Activated CD8-positive, alpha-beta memory T cell treated with anti-CD3 and anti-CD28 coated beads for 48 hours (primary cell): ENCODE measurements at places on chromosomes 3 and 15.

DNA sequence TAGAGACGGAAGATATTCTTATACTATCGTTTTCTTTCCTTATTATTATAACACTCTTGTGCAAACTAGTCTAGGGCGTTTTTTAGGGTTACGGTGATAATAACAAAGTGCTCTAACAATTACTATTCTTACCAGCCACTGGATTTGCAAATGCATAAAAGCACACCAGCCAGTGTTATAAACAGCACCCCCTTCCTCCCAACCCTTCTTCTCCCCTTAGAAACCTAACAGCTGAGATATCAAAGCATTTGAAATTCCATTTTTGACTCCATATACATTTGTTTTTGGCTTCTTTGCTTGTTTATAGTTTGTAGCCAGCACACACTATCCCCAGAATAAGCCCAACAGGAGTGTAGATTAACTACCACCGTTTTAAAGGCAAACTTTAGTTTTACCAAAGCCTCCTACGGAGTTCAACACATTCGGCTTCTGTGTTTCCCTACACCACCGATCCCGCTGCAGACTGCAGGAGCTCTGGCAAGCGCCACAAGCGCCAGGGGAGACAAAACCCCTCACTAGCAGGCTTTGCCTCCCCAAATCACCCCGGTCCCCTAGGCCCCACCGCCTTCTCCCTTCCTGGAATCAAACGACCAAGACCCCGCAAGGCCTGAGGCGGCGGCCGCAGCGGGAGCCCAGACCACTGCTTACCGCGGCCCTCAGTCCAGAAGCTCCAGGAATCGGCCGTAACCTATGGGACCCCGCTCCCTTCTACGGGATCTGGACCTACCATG is 461 bp downstream of the COPB2 start:
- DNase-seq: no peak

DNA sequence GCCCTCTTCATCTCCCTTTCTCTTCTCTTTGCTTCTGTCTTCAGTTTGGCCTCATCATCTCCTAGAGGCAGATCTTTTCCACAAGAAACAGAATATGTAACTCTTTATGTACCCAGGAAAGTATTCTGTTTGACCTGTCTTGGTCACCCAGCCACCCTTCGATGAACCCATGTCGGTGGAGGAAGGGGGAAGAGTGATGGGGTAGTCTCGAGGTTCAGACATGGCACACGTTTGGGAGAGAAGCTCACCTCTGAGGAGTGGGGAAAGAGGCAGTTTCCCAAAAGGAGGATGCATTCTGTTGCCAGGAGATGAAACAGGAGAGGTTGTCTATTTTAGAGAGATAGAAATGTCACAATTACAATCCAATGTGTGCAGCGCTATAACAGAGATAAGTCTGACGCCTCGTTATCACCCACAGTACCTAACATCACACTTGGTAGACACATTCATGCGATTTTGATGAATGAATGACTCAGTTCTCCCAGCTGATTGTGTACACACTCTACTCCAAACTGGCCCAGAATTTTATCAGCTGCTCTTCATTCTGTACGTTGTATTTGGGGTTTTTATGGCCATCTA is 722 bp upstream of the CCDC50 start:
- no peak for DNase-seq

DNA sequence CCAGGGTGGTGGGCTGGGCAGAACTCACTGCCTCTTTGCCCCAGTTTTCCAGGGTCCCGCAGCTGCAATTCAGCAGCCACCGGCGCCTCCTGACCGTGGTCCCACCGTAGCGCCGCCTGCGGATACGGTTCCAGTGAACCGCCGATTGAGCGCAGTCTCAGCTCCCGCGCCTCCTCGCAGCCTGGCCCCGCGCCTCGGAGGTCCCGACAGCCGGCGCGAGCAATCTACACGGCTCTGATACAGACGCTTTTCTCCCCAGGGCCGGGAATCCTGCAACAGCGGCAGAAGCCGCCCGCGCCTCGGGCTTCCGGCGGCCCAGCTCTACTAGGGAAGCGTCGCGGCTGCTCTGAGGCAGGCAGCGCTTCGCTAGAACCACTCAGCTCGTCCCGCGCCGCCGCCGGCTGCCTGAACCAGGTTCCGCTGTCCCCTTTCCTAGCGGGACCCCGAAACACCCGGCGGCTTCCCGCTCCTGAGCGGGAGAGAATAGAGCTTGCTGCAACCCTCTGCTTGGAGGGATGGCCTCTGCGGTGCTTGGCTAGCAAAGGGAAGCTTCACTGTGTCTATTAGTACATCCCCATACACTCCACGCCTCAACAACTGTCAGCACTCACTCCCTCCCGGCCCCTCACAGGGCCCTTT is 3.1 kb downstream of the FOXL2NB start:
- DNase-seq: no peak

DNA sequence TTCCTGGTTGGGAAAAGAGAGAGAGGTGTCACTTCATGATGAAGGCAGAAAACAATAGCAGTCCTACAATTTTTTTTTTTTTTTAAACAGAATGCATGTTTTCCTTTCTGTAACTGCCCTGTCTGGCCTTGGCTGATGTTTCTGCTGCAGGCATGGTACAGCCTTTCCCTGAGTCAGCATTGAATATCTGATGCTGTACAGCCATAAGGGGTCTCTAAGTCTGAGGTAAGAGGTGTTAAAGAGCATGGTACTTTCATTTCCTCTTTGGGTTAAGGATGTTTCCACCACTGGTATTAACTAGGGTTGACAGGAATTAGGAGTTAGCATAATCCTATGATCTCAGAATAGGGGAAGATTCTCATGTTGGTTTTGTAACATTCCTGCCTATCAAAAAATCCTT is 147.4 kb downstream of the CHST2 start:
- no peak for DNase-seq

DNA sequence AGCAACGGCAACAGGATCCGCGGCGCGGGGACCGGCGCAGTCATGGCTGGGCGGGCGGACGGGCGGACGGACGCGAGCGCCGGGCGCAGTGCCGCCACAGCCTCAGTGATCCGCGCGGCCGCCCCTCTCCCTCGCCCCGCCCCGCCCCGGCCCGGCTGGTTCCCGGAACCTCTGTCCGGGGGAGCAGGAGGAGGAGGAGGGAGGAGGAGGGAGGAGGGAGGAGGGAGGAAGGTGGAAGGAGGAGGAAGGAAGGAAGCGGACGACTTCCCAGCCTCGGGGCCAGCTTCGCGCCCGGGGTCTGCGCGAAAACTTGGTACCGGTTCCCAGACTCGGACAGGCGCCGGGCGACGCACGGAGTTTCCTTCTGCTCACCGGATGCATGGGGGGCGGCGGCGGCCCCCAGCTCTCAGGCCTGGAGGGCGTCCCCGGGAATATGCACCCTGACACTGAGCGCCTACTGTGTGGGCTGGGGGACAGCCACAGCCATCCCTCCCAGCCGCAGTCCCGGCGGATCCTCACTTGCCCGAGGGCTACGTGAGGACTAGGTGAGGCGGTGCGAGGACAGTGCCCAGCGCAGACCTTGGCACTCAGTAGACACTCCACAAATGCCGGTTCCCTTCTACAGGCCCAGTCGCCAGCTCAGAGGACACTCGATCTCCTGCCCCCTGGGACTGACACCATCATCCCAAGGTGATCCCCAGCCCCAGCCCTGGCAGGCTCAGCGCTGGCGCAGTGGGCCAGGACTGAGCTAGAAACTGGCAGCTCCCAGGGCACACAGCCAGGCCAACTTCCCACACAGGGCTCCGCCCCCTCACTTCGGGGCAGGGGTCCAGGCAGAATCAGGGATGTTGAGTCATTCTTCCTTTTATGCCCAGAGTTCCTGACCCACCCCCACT is at the start of gene SHISA5:
Gene SHISA5 (minus strand): TSS at position 124 of the 896 bp plus-strand sequence. CDS start 80 bp downstream, at position 44.
- peak; percentile 31 for DNase-seq

- DNase-seq: no peak
Observed at GRCh38 chr3:89411201-89411600, 303.8 kb downstream of the EPHA3 start.

DNA sequence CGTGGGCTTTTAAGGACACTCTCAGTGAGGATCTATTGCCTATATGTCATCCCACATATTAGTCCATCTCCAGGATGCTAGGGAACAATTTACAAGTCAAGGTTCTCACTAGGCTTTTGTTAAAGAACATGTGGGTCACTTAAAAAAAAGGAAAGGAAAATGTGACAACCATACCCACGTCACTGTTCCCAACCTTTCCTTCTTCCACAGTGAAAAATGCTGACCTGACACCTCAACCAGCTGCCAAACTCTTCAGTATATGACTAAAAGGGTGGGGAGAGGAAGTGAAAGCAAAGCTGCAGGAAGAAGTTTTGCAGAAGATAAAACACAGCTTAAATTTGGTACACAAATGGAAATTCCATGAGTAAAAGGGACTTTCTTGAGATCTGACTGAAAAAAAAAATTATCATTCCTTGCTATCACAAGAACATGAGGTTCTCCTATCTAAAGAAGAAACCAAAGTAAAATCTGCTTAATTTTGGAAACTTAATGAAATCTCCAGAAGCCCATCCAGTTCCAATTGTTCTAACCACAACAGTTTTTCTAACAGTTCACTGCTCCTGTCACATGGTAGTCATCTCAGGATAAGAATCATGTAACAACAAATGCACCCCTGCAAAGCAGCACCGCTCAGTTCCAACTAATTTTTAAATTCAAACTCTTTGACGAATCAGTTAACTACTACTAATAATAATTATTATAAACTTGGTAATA is 117.0 kb upstream of the TSPAN3 start:
- DNase-seq: no peak

DNA sequence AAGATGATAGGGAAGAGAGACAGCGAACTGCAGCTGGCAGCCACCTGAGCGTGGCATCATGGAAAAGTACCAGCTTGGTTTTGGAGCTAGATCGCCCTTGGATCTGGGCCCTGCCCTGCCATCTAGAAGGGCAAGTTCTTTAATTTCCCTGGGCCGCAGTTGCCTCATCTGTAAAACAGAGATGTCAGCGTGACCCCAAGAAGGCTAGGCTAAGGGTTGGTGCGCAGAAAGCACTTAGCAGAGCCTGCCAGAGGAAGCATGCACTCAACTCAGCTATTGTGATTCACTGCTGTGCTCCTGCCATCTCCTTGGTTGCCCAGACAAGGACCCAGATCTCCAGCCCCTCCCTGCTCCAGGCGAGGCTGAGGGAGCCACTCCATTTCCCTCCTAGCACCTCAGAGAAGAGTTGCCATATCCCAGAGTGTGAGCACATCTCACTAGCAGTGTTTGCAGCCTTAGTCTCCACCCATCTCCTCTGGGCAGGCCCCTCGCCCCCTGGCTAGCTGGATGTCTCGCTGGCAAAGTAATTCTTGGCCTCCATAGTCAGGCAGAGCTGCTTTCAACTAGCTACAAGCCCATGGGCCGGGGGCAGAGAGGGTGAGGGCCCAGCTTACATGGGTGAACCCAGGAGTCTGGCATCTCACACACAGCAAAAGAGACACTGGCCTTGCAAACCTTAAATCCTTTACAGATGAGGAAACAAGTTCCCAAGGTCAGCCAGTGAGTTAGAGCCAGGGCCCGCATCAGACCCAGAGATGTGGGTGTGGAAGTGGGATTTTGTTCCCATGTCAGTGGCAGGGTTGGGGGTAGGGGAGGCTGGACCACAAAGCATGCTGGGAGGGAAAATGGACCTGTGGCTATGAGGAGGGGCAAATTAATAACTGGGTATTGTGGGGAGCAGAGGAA is 280.7 kb upstream of the TLE3 start:
- no peak for DNase-seq

GRCh38 chr3:118782755-118783202 is 251.9 kb downstream of the IGSF11 start:
- DNase-seq: no peak

DNA sequence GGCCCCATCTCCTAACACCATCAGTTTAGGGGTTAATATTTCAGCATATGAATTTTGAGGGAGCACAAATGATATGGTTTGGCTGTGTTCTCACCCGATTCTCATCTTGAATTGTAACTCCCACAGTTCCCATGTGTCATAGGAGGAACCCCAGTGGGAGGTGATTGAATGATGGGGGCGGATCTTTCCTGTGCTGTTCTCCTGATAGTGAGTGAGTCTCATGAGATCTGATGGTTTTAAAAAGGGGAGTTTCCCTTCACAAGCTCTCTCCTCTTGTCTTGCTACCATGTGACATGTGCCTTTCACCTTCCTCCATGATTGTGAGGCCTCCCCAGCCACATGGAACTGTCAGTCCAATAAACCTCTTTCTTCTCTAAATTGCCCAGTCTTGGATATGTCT is 73.8 kb upstream of the TJP1 start:
- DNase-seq: no peak

DNA sequence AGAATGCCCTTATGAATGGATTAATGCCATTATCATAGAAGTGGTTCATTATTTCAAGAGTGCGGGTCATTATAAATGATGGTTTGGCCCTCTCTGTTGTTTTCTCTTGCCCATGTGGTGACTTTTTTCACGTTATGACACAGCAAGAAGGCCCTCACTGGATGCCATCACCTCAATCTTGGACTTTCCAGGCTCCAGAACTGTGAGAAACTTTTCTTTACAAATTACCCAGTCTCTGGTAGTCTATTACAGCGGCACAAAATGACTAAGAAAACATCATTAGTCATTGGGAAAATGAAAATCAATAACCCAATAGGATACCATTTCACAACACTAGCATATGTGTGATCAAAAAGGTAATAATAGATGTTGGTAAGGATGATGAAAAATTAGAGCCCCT is 119.0 kb upstream of the LPP start:
- DNase-seq: no peak

DNA sequence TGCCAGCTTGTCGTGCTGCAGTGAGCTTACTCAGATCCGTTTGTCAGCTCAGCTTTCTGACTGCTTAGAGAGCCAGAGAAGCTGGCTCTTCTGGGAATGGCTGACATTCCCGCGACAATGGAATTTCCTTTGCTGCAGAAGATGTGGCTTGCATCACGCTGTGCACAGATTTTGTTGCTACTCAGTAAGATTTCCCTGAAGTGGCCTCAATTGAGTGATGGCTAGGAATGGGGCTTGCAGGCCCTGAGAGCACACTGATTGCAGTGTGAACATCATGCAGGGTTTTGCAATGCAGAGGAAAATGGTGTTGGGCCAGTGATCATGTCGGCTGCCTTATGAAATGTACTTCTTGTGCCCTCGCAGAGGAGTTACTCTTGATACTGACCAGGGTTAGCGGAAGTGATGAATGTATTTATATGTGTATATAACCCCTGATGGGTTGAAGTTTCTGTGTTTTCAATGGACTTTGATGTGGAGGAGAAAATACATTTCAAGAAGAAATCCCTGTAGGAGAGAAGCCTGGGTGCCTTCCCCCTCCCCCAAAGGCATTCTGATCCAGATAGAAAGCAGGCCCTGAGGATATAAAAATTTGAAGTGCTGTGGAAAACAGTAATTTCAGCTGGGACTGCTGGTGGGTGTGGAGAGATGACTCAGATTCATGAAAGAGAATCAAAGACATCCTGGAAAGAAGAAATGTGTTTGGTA is 102.5 kb upstream of the PDZRN3 start:
- no peak for DNase-seq

GRCh38 chr15:29692527-29692926 is 129.7 kb downstream of the TJP1 start:
- DNase-seq: no peak

DNA sequence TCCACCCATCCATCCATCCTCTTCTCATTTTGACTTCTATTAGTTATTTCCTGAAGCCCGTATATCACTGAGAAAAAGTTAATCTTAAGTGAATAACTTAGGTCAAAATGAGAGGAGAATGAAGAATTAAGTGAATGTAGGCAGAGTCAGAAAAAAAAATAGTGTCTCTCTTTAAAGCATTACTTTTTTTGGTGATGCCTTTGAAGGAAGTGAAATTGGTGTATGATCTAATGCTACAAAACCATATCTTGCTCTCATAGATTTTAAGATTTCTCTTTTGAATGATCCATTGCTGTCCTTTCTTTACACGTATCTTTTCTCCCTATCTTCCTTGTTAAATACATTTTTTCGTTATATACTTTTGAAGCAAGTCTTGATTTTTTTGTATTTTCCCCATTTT is 23.4 kb downstream of the FNDC3B start:
- no peak for DNase-seq

- DNase-seq: no peak
Observed at GRCh38 chr3:149016669-149017541, 25.6 kb downstream of the GYG1 start.
